Esophagus squamous epithelium (tissue), 5 donors: ENCODE measurements at places on chromosomes 7 and 10.

- no peak for DNase-seq
These were observed at the start of gene TMEM26 for GRCh38 chr10:61452655-61453641. Gene TMEM26, minus strand, starts transcription at chr10:61453381. Its CDS starts 300 bp downstream, at chr10:61453081.

DNA sequence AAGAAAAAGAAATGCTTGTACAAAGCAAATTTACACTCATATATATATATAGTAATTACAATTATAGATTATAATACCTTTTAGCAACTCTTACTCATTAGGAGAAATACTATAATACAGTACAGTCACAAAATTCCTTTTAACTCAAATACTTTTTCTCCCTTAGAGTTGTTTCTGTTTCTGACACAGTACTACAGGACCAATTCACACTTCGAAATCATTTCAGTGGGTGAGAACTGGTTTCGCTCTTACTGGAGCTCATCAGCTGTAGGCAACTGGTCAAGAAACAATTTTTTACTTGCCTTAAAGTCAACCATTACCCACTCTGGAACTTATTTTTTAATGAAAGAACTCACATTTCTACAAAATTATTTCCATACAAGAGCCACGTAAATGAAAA lies 6.0 kb downstream of the CCDC186 start:
- no peak for DNase-seq

GRCh38 chr7:5525271-5526099 lies 101.9 kb upstream of the TNRC18 start:
- DNase-seq: no peak

DNA sequence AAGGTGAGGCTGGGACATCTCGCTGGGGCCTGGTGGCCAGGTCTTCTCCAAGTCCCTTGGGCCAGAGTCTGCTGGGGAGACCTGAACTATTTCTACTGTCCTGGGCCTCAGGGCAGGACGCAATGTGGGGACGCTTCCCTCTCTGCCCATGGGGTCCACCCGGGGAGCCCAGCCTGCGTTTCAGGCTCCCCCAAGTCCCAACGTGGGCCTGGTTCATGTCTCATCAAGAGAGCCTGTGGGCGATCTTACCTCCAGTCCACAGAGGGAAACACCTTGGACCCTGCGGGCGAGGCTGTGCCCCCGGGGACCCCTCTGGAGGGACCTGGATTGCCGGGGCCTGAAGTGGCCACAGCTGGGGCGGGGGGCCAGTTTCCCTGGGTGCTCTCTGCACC lies 91.7 kb downstream of the DNAJB6 start:
- DNase-seq: no peak

- DNase-seq: no peak
These were observed 46.5 kb downstream of the FAM171A1 start for GRCh38 chr10:15324611-15325010.

DNA sequence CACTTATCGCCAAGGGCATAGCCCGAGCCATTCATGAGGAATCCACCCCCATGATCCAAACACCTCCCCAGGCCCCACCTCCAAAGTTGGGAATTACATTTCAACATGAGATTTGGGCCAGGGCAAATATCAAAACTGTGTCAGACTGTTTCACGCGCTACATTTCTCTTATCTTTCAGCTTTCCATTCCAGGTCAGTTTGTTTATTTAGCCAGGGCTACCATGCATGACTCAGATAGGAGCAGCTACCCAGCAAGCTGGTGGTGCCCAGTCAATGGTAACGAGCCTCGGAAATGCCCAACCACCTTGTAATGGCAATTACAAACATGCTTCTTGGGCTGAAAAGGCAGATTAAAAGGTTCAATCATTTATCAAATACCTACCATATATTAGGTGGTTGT lies 43.6 kb upstream of the BAMBI start:
- no peak for DNase-seq

GRCh38 chr10:3961082-3961481 lies 176.1 kb upstream of the KLF6 start:
- no peak for DNase-seq

- no peak for DNase-seq
These were observed 280.9 kb downstream of the GRID1 start for GRCh38 chr10:86085686-86086085.

- no peak for DNase-seq
These were observed 21.2 kb downstream of the EVX1 start for GRCh38 chr7:27263781-27264180.

DNA sequence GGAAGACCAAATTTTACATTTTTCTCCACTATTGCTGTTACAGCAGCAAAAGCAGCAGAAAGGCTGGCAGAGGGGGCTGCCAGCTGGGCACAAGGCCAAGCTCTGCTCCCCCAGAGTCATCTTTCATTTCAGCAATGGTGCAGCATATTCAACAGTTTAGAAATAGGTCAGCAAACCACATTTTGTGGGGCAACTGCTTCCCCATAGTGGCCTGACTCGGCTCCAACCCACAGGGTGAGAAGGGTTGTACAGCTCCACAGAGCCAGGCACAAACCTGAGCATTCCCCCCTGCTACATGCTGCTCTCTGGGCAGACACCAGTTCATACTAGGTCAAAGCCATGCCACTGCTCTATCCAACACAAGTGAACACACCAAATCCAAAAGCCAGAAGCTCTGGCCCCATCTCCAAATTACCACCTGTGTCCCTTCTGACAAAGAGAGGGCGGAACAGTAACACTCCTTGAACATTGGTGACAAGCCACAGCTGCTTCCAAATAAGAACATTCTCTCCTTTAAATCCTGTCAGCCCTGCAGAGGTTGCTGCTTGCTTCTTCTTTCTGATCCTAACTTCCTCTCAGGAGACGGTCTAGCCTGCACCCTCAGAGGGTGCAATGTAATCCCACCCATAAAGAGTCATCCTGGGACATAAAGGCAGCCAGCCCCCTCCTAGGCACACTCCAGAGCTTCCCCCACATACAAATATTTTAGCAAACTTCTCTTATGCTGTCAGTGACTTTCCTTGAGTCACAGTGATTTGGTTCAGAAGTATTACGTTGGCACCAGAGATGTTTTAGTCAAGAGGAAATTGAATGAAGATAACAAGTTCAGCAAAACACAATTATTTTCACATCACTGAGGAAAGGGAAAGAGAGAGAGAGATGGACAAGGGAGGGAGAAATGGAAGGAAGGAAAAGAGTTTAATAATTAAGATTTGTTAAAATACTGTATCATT lies 39.0 kb upstream of the SLIT1 start:
- no peak for DNase-seq

GRCh38 chr7:157693071-157693520 lies 356.3 kb downstream of the DNAJB6 start:
- no peak for DNase-seq

DNA sequence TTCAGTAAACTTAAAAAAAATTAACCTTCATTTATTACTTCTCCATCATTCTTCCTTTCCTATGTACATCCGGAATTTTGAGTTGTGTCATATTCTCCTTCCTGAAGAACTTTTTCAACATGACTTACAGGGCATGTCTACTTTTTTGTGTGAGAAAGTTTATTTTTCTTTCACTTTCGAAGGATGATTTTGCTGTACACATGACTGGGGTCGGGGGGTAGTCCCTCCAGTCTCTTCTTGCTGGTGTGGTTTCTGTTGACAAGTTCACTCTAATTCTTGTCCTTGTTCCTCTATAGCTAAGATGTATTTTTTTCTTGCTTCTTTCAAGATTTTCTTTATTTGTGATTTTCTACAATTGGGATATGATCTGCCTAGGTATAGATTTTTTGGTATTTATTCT lies 55.8 kb downstream of the INPP5A start:
- no peak for DNase-seq

GRCh38 chr7:50497968-50498367 lies 47.8 kb upstream of the FIGNL1 start:
- no peak for DNase-seq

DNA sequence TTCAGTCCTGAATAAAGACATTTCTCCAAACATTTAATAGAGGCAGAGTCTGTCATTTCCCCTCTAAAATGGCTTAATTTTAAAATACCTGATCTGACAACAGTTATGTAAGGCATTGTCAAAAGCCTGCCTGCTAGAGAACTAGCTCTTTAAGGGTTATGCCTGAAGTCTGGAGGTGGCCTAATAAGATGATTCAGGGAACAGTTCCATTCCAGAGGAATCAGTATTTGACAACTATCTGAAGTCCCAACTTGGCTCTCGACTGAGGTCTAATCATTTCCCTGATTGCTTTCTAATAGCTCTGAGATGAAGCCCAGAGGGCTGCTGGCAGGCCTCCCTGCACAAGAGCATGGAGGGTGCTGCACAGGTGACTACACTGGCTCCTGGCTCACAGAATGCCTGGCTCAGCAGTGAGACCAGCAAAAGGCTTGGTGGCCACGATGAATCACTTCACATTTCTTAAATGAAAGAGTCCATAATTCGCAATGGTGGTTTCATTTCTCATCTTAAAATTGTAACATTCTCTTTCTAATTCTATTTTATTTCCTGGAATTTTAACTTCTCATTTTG lies 509.6 kb upstream of the POM121L12 start:
- DNase-seq: no peak

- no peak for DNase-seq
These were observed 7.3 kb upstream of the CCDC6 start for GRCh38 chr10:59913547-59914237.

DNA sequence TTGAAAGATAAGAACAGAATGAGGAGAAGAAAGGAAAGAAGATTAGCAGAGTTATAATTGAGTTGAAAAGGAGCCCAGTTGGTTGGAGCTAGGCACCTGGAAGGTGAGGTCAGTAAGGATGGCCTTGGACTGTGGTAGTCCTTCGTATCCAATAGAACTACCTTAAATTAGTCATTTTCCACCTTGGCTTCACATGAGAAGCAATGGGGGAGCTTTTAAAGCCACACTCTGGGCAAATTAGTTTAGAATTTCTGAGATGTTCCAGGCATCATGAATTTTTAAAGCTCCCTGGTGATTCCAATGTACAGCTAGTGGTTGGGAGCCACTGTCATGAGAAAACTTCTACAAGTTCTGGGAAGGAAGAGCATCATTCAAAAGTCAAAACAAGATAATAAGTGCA lies 27.3 kb upstream of the CYP3A5 start:
- DNase-seq: no peak

DNA sequence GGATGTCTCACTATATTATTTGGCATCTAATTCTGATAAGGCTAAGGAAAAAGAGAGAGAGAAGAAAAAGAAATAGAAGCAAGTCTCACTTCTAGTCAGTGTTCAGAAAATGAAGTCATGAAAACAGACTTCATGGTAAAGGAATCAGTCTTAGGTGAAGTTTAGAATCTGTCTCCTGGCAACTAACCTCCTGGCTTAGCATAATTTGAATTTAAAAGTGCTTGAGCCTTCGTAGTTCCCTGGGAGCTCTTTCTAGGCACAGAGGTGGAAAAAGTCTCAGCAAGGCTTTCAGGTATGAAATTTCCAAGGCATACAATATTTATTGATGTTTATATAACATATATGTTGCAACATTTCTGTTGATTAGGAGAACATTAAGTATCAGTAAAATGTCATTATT lies 10.4 kb downstream of the CHRM2 start:
- no peak for DNase-seq

DNA sequence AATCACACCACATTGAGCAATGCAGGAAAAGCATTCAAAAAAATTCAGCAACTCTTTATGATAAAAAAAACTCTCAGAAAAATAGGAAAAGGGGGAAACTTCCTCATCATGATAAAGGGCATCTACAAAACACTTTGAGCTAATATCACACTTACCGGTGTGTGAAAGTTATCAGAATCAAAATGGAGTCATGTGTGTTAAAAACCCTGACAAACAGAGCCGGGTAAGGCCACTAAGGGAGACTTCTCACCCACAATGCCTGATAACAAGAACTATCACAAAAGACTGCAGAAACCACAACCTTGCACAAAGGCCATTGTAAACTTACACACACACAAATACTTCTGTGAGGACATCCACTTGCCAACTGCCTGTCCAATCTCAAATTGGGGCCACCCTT lies 34.8 kb upstream of the SMARCD3 start:
- no peak for DNase-seq
